ENCODE measurements at places on chromosomes 7 and 10. TPM values are rescaled to one million over a fixed set of nuclear protein-coding genes. Genes with fewer than 3 reads are reported as not detected.

The SPDYE16 gene
- 0.12 TPM for total RNA-seq

The SPOCK2 gene
- 142 TPM for total RNA-seq

The GTF2IRD1 gene
- total RNA-seq, result 2.2 TPM

The OLAH gene
- total RNA-seq, result 1.2 TPM

The UBTD1 gene
- 0.99 TPM for total RNA-seq

The MYL10 gene
- not detected for total RNA-seq

The ARID5B gene
- 17.1 TPM for total RNA-seq

The PNLIPRP3 gene
- total RNA-seq, result not detected

The SFRP5 gene
- 0.22 TPM for total RNA-seq

The CCDC172 gene
- total RNA-seq, result not detected

DNA sequence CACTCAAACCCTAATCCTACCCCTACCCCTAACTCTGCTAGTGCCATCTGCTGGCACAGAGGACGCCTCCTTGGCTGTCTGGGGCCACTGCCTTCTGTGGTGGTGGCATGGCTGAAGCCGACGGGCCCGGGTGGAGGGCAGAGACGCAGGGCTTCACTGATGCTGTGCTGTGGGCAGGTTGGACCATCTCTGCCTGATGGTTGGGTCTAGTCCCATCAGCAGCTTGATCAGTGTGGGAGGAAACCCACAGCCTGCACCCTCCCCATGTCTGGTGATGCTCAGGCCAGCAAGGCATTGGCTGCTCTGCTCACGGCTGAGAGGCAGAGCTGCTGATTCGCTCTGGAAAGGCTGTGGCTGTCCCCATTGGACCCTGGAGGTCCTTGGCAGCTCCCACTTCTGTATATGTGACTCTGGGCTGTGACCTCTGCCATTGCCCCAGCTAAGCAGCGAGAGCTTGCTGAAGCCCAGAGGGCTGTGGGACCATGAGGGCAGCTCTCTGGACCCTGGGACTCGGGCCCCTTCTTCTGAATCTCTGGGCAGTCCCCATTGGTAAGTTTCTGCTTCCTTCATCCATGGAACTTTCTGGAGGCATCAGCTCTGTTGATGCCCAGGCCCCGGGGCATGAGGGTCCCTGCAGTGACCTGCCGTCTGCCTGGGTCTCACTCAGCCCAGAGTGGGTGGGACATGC lies at the start of gene SCART1:
Gene SCART1, plus strand, starts transcription at position 430 of the 688 bp plus-strand sequence. Its CDS starts 53 bp downstream, at position 483.
- no peak within 1 kb of the TSS for H3K4me3 ChIP-seq
- H3K36me3 ChIP-seq, result peaks cover under 1% of the 10 kb centered on the region
- DNase-seq, result no peak
- peaks cover under 1% of the 10 kb centered on the region for H3K27me3 ChIP-seq
- H3K27ac ChIP-seq, result no peak within 1 kb of the TSS

DNA sequence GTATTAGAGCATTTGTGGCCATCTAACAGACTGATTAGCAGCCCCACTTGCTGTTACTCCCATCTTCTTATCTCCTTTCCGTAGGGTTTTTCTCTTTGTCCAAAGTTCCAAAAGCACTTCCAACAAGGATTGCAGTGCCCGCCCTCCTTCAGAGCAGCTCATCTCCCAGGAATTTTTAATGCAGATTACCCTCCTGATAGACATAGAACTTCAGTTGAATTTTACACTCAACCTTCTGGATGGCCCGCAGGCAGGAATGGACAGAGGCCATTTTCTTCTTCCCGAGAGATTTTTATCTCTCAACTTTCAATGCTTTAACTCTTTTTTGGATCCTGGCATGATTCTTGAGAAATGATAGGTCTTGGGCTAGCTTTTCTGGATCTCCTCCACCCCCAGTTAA lies 23.3 kb downstream of the PRKG1 start:
- H3K27me3 ChIP-seq, result no peaks in the 10 kb centered on the region
- no peak for DNase-seq
- H3K36me3 ChIP-seq, result no peaks in the 10 kb centered on the region
- H3K4me3 ChIP-seq, result no peak overlapping the region
- H3K27ac ChIP-seq, result no peak overlapping the region
- H3K4me1 ChIP-seq, result no peaks in the 10 kb centered on the region

DNA sequence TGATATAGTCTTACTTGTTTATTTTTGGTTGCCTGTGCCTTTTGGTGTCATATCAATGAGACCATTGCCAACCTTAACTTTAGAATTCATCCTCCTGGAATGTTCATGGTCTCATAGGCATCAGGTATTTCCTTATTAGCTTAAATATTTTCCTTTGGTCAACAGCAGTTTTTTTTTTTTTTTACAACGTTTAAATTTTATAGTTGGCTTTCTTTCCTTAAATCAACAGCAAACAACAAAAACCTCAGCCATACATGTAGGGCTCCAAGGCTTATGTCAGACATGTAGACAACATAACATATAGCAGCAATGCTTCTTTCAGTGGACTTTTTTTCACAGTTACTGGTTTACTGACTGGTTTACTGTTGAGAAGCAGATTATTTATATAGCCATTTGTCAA lies 22.7 kb downstream of the ENTPD7 start:
- no peaks in the 10 kb centered on the region for H3K27me3 ChIP-seq
- H3K4me3 ChIP-seq, result no peak overlapping the region
- peaks cover 2% of the 10 kb centered on the region for H3K36me3 ChIP-seq
- H3K4me1 ChIP-seq, result no peaks in the 10 kb centered on the region

DNA sequence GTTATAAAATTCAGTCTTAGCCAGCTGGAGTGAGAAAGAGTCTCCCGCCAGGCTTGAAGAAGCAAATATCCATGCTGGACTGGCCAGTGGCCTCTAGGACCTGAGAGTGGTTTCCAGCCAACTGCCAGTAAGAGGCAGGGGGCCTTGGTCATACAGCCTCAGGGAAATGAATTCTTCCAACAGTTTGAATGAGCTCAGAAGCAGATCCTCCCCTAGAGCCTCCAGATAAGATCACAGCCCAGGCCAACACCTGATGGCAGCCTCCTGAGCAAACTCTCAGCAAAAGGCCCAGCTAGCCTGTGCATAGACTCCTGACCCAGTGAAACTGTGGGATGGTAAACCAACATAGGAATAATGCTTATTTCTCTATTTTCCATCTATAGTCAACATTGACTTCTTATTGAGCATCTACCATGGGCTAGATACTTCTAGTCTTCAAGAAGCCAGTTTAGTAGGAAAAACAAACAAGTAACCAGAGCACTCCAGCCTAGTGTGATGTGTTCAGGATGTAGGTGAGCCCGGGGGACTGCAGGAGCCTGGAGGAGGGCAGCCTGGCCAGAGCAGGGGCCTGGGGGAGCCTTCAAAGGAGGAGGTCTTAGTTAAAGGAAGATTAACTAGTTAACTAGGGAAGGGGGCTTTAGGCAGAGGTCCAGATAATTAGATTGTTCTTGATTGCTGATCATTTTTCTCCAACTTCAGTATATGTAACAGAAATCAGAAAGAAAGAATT lies 115.4 kb upstream of the ADO start:
- DNase-seq, result no peak
- peak overlapping the region; percentile 12 for H3K4me3 ChIP-seq

- H3K4me1 ChIP-seq, result no peaks in the 10 kb centered on the region
- H3K36me3 ChIP-seq, result no peaks in the 10 kb centered on the region
- no peaks in the 10 kb centered on the region for H3K27me3 ChIP-seq
- H3K27ac ChIP-seq, result no peak overlapping the region
- DNase-seq, result no peak
These were observed 234.2 kb downstream of the CDK14 start for GRCh38 chr7:90830308-90830707.

- no peak for DNase-seq
- no peak overlapping the region for H3K27ac ChIP-seq
- peaks cover 25% of the 10 kb centered on the region for H3K27me3 ChIP-seq
- no peak overlapping the region for H3K4me3 ChIP-seq
- H3K36me3 ChIP-seq, result no peaks in the 10 kb centered on the region
- H3K4me1 ChIP-seq, result peaks cover 8% of the 10 kb centered on the region
These were observed 306.9 kb downstream of the FRMD4A start for GRCh38 chr10:14023673-14024328.

DNA sequence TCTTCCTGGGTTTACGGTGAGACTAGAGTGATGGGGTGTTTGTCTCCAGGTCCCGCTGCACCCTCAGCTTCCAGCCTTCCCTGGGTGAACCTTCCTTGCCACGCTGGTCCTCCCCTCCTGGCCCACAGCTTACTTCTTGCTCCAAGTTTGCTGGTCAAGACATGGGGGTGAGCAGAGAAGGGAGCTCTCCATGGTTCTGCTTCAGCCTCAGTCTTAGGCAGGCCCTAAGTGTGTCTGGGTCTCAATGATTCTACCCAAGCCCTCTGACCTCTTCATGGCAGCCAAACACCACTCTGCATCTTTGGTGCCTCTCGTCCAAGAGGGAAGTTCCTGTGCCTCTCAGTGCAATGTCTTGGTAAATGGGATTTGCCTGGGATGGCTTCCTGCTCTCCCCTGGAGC lies 356.5 kb upstream of the KLF6 start:
- no peak overlapping the region for H3K27ac ChIP-seq
- peaks cover 2% of the 10 kb centered on the region for H3K4me1 ChIP-seq
- H3K4me3 ChIP-seq, result no peak overlapping the region
- H3K36me3 ChIP-seq, result peaks cover 2% of the 10 kb centered on the region

GRCh38 chr7:104207348-104207730 lies 474 bp downstream of the ORC5 start:
- peaks cover 16% of the 10 kb centered on the region for H3K4me1 ChIP-seq
- peaks cover 8% of the 10 kb centered on the region for H3K27me3 ChIP-seq
- H3K36me3 ChIP-seq, result peaks cover 18% of the 10 kb centered on the region
- peak overlapping the region; percentile 95 for H3K4me3 ChIP-seq
- peak overlapping the region; percentile 92 for H3K27ac ChIP-seq

DNA sequence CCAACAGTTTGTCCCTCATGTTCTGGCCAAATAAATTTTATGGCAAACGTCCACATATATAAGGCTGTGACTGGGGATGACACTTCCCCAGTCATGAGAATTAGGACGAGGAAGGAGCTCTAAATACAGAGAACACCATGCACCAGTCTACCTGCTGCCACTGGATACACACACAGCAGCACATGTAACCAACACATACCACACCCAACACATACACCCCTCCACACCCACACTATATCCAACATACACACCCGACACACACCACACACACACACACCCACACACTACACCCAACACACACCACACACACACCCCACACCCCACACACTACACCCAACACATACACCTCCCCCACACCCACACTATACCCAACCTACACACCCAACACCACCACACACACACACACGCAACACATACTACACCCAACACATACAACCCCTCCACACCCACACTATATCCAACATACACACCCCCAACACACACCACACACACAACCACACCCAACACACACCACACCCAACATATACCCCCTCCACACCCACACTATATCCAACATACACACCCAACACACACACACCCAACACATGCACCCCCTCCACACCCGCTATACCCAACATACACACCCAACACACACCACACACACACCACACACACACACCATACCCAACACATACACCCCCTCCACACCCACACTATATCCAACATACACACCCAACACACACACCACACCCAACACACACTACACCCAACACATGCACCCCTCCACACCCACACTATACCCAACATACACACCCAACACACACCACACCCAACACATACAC lies 74.1 kb downstream of the HIPK2 start:
- no peaks in the 10 kb centered on the region for H3K36me3 ChIP-seq
- no peak overlapping the region for H3K4me3 ChIP-seq
- no peak overlapping the region for H3K27ac ChIP-seq
- no peak for DNase-seq
- no peaks in the 10 kb centered on the region for H3K27me3 ChIP-seq
- H3K4me1 ChIP-seq, result peaks cover 7% of the 10 kb centered on the region

DNA sequence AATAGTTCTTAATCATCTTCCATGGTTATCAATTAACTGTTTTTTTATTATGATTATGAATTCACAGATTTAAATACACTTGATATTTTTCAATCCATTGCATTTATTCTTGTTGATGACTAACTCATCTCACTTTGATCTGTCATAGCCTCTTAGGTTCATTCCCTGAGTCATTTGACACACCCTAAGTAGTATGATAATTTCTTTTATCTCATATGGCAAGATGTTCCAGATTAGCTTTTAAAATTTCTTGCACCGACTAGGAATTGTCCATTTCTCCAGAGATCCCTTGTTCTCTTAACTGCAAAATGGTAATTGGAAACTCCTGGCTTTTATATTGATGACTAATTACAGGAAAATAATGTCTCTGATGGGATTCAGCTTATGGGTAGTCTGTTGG lies 87.6 kb upstream of the CCDC6 start:
- peaks cover 25% of the 10 kb centered on the region for H3K27me3 ChIP-seq
- no peaks in the 10 kb centered on the region for H3K36me3 ChIP-seq
- no peak for DNase-seq
- no peak overlapping the region for H3K4me3 ChIP-seq

DNA sequence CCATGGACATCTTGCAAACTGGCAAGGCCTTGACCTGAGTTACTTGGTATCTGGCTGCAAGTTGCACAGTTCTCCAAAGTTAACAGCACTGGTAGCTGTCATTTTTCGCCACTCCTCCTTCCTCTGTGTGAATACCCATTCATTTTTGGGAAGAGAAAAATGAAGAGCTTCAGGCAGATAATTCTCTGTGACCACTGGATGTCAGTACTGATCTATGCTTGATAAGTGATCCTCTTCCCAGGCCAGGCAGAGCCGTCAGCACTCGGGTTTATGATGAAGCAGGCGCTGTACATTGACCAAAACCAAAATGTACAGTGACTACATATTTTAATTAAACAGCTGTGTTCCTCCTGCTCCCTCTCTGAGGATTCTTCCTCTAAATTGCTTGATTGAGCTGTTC lies 55.9 kb upstream of the PDZD8 start:
- no peak overlapping the region for H3K4me3 ChIP-seq
- H3K27ac ChIP-seq, result no peak overlapping the region
- DNase-seq, result no peak

GRCh38 chr7:66415659-66416265 lies 210.6 kb downstream of the TPST1 start:
- H3K27me3 ChIP-seq, result no peaks in the 10 kb centered on the region
- no peak for DNase-seq

- DNase-seq, result no peak
- H3K36me3 ChIP-seq, result no peaks in the 10 kb centered on the region
- peaks cover 30% of the 10 kb centered on the region for H3K27me3 ChIP-seq
- no peak overlapping the region for H3K4me3 ChIP-seq
These were observed 202.1 kb downstream of the TNS3 start for GRCh38 chr7:47379629-47380324.

- H3K4me3 ChIP-seq, result no peak overlapping the region
- H3K4me1 ChIP-seq, result no peaks in the 10 kb centered on the region
- no peak for DNase-seq
- no peaks in the 10 kb centered on the region for H3K27me3 ChIP-seq
- no peak overlapping the region for H3K27ac ChIP-seq
- H3K36me3 ChIP-seq, result no peaks in the 10 kb centered on the region
These were observed 117.3 kb downstream of the THSD7A start for GRCh38 chr7:11714676-11715075.

Measured in activated naive CD8-positive, alpha-beta T cell treated with anti-CD3 and anti-CD28 coated beads for 36 hours (primary cell).